ENCODE measurements at places on chromosomes 4 and X.

- no peak for DNase-seq
These were observed 93.3 kb downstream of the YIPF7 start for GRCh38 chr4:44558031-44558605.

DNA sequence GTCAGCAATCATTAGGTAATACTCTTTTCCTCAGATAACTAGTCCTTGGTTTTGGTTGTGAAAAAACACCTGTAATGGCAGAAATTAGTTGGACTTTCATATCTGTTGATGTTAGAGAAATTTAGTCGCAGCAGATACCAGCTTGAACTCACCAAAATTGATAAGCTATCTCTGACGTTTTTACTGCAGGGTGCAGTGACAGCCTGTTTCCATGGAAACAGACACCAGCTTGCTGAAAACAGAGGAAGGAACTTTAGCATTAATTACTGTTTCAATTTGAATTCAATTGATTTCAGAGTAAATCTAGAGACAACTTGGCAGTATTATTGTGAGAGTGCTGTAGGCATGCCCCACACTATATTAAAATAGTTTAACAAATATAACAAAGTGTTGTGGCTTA, 246.5 kb downstream of the PPP1R2C start:
- no peak for DNase-seq

GRCh38 chr4:7640136-7640535, 205.4 kb upstream of the PSAPL1 start:
- DNase-seq: no peak

- DNase-seq: no peak
These were observed 304.1 kb upstream of the HAND2 start for GRCh38 chr4:173834151-173834550.

DNA sequence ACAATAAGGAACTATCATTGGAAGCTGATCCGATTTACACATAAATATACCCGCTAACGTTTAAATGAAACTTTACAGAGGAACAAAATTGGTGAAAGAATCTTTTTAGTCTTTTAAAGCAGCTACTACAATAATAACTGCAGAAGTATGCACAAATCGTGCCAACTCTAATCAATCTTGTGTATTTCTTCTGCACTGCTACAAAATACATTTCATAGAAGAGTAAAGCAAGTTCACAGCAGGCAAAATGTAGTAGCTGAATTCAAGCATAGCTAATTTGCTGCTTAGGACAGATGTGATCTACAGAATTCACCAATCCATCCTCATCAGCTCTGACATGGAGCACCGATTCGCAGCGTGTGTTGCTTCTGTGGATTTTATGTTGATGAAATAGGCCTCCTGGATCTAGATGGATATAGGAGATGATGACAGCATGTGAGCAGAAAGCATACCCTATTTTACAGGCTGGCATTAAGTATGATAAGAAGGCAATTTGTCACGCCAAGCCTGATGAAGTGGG, 367.3 kb upstream of the FGF13 start:
- no peak for DNase-seq

DNA sequence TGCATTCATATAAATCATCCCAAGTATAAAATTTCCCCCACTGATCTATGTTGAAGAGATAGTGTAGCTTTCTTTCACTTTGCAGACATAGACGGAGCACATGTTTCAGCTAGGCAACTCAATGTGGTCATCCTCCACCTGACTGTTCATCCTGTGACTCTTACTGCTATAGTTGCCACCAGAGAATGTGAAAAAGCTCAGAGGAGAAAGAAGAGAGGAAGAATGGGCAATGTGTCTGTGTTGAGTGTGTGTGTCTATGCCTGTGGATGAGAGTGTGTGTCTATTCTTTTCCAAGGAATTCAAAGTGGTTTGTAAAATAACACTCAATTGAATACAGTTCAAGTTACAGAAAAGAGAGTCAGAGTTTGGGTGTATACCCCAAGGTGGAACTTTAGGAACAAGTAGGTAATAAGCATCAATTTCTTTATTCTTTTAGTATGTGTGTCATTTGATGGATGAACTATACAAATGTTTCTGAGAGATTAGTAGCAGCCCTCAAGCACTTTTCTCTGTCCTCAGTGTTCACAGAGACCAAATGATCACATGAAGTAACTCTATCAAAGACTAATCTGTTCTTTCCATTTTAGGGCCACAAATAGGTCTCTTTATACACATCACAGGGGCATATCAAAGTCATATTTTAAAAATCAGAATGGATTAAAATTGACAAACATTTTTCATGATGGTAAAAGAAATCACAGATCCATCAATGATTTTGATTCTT, 2.3 kb downstream of the SNCA start:
- DNase-seq: no peak

DNA sequence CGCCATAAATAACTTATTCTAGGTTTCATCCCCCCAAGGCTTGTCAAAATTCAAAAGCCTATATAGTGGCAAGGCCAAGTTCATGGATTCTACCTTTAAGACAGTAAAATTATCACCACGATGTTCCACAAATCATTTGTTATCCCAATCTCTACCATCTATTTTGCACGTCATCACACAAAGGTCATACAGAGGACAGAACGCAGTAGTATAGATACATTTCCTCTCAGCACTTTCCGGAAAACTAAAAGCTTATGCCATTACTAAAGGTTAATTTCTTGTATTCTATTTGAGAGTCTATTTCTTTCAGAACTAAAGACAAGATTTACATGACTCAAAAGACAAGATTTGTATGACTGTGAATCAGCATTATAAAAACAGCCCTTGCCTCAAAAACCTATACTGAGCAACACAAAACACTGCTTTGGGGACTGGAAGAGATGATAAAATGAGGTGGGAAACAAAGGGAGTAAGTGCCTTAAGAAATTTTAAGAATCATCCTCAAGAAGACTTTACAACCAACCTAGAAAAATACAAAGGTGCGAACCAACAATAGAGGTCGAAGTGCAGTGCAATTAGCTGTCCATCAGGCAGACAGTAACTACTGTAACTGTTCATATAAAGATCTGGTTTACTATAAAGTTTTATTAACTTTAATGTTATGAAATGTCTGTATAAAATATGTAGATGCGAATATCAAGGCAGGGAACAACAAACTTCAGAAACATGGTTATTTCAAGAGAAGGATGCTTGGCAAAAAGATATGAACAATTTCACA, 7.6 kb downstream of the UBE2D3 start:
- DNase-seq: no peak

DNA sequence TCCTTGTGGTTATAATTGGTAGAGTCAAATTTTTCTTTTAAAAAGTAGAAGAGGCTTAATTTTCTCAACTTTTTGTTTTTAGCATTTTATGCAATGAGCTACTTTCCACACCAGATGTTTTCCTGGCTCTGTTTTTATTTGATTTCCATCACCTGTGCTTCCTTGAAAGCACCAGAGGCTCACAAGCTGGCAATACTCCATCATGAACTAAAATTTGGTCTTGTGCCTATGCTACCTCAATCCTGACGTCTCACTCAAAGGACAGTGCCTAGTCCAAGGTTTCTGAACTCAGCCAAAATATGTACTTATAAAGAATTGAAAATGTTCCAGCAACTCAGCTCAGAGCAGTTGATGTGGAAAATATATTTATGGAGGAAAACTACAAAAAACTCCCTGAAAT, 914.0 kb upstream of the PRKX start:
- DNase-seq: no peak

GRCh38 chr4:90580326-90580725, 453.1 kb downstream of the CCSER1 start:
- DNase-seq: no peak

DNA sequence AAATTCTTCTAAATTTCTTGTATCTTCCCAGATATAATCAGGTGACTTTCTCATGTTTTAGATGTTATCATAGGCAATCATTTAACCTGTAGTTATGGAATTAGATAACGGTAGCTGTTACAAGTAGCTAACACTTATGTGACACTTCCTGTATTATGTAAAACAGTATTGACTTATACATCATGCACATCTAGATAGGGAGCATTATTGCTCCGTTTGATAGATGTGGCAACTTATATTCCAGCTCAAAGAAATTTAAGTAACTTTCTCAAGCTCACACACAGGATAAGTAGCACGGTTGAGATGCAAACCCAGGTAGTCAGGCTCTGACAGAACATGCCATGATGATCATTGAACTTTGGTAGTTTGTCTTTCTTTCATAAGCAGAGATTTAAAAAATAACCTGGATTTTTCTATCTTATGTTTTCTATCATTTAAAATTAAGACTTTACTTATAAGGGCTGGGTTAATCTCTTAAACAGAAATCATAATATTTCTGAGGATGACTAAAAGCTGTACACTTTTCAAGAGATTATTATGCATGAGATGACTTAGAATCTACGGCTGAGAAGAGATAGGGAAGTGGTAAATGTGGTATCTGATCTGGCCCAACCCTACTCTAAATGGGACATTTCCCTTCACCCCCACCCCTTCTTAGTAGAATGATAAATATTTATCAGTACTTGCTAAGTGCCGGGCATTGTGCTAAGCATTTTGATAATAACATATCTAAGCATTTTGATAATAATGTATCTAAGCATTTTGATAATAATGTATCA, 69.1 kb upstream of the HPGD start:
- no peak for DNase-seq

DNA sequence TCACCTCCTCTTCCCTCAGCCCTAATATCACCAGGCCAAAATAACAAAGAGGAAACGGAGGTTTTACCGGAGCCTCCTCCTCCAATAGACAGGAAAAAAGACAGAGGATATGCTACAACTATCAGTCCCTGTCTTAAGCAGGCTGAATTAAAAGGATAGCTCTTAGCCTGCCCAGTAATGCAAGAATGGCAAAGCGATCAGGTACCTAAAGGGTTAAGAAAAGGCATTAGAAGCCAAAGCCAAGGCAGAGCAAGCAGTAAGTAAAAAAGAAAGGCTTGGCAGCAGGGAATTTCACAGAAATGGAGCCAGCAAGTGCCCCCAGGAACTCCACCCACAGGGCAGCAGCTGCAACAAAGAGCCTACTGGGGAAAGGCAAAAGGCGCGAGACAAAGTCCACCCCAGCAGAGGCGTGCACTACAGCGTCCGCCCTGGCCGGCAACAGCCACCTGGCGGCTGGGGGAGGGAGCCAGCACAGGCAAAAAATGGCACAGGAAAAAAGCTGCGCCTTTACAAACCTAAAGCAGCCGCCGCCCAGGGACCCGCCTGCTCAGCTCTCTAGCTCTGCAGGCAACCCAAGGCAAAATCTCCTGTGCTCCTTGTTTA, 220.6 kb upstream of the ZC4H2 start:
- DNase-seq: no peak

GRCh38 chr4:168221301-168221700, 97.3 kb downstream of the DDX60 start:
- DNase-seq: no peak

DNA sequence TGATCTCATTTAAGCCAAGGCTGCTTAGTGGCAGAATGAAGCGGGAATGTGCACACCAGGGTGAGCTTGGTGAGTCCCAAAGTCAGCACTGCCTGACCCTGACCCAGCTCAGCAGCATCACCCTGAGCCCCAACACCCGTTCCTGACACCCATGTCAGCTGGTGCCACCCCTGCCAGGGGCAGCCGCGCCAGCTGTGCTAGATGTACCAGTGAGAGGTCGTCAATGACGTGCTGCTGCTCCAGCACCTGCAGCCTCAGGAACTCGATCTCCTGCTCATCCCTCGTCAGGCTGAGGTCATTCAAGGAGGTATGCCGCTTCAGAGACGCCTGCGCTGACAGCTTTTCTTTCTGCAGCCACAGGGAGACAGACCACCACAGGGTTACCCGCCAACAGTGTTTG, 61.7 kb upstream of the C4orf50 start:
- no peak for DNase-seq
